ENCODE measurements at places on chromosomes 5 and 9. TPM values are rescaled to one million over a fixed set of nuclear protein-coding genes. Genes with fewer than 3 reads are reported as not detected.

Gene SHOC1
- 0.07 TPM for polyA plus RNA-seq

Gene PLPP7
- 0.94 TPM for polyA plus RNA-seq

Gene SYNPO
- 28.8 TPM for polyA plus RNA-seq

GRCh38 chr5:149387081-149387631 is 8.1 kb upstream of the IL17B start:
- no peak overlapping the region for H3K27ac ChIP-seq
- no peaks in the 10 kb centered on the region for H3K27me3 ChIP-seq
- no peaks in the 10 kb centered on the region for H3K4me1 ChIP-seq

Gene CCDC152
- polyA plus RNA-seq: 0.27 TPM

Gene CCL28
- 6.5 TPM for polyA plus RNA-seq

DNA sequence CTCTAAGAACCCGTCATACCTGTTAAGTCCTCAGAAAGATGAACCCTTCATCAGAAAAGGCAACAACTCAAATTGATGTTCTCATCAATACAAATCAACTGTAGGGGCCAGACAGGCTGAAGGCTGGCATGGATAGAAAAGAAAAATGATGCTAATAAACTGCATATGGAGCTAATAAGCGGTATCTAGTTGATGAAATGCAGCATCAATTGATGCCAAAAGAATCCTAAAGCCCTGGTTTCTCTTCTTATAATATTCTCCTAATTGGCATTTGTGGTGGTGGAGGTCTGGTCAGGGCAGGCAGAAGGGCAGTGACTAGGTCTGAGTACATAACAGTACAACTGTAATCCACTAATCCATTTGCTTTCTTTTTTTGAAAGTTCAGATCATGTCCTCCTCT is 322.5 kb downstream of the SPOCK1 start:
- H3K4me3 ChIP-seq: no peak overlapping the region
- no peak overlapping the region for H3K27ac ChIP-seq
- no peaks in the 10 kb centered on the region for H3K4me1 ChIP-seq
- DNase-seq: no peak
- H3K36me3 ChIP-seq: no peaks in the 10 kb centered on the region

Gene WNT8A
- not detected for polyA plus RNA-seq

DNA sequence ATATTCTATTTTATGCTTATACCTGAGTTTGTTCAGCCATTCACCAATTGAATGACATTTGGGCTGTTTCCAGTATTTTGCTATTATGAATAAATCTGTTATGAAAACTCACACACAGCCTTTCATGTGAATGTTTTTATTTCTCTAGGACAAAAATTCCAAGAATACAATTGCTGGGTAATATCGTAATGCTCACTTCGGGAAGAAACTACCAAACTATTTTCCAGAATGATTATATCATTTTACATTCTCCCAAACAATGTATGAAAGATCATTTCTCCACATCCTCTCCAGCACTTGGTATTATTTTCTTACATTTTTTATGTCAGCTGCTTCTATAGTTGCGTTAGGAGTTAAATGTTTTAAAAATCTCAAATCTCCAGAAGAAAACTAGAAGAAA is 58.3 kb upstream of the LHFPL2 start:
- no peak for DNase-seq
- no peaks in the 10 kb centered on the region for H3K27me3 ChIP-seq
- no peak overlapping the region for H3K27ac ChIP-seq
- H3K4me1 ChIP-seq: peaks cover 5% of the 10 kb centered on the region
- H3K4me3 ChIP-seq: no peak overlapping the region

GRCh38 chr9:129949821-129950220 is 93.2 kb downstream of the FNBP1 start:
- no peak overlapping the region for H3K27ac ChIP-seq
- H3K27me3 ChIP-seq: no peaks in the 10 kb centered on the region
- DNase-seq: no peak
- no peaks in the 10 kb centered on the region for H3K4me1 ChIP-seq
- H3K4me3 ChIP-seq: no peak overlapping the region

DNA sequence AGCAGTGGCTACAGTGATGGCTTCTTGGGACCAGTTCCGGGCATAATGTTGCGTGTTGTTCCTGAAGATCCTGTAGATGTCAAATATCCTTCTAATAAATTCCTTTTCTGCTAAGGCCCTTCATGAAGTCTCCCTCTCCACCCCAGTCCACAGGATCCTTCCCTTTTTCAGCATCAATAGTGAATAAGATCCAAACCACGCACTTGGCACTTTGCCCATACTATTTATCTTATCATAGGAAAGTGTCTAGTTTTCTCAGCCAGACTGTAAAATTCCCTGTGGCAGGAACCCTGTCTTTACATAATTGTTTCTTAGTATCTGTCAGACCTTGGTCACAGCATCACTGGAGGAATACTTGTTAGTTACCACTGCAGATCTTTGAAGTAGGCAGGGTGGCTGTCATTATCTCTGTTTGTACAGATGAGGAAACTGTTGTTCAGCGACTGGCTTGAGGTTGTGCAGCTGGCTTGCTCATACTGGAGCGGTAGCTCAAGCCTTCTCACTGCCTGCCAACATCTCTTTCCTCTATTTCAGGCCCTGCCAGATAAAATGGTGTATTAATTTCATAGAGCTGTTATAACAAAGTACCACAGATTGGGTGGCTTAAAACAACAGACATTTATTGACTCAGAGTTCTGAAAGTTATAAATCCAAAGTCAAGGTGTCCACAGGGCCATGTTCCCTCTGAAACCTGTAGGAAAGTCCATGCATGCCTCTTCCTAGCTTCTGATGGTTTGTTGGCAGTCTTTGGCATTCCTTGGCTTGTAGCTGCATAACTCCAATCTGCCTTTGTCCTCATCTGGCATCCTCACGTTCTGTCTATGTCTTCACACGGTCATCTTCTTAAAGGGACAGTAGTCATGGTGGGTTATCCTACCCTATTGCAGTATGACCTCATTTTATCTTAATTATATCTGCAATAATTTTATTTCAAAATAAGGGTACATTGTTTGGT is 33.5 kb upstream of the APC start:
- no peak for DNase-seq
- H3K27ac ChIP-seq: no peak overlapping the region
- H3K36me3 ChIP-seq: no peaks in the 10 kb centered on the region

Gene CDH6
- polyA plus RNA-seq: 0.57 TPM

Gene BTNL8
- polyA plus RNA-seq: 0.31 TPM

DNA sequence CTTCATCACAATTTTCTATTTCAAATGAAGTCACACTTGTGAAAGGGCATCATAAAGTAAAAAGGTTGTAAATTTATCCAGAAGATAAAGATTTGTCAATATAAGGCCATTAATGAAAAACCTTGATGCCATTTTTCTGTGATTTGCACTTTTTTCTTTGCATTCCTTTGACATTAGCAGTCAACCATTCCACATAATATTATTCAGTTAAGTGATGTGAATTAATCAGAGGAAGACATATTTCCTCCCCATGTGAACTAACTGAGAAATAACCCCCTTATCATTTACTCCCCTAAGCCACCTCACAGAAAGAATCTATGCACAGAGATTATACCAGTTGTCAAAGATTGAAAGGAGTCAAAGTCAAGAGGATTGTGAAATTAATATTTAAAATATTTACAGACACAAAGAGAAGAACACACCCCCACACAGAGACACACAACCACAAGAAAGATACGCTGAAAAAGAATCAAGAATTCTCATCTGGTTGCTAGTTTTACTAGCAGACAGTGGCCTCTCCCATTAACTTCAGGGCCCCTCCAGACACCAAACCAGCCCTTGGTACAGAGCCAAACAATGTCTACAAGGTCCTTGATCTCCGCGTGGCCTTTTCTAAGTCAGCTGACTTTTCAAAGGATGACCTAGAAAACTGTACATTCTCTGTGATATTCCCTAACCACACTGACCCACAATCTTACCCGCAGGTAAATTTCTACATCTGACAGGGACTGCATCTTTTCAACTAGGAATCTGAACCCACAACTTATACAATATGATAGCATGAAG is 29.5 kb downstream of the GNAQ start:
- H3K4me1 ChIP-seq: peaks cover 21% of the 10 kb centered on the region
- H3K36me3 ChIP-seq: no peaks in the 10 kb centered on the region
- no peaks in the 10 kb centered on the region for H3K27me3 ChIP-seq
- no peak overlapping the region for H3K27ac ChIP-seq
- no peak for DNase-seq
- no peak overlapping the region for H3K4me3 ChIP-seq

GRCh38 chr9:123353984-123354591 is 1.9 kb upstream of the CRB2 start:
- H3K4me1 ChIP-seq: no peaks in the 10 kb centered on the region
- no peaks in the 10 kb centered on the region for H3K27me3 ChIP-seq
- peak; percentile 72 for DNase-seq
- no peak overlapping the region for H3K4me3 ChIP-seq

Gene CAPSL
- polyA plus RNA-seq: not detected

DNA sequence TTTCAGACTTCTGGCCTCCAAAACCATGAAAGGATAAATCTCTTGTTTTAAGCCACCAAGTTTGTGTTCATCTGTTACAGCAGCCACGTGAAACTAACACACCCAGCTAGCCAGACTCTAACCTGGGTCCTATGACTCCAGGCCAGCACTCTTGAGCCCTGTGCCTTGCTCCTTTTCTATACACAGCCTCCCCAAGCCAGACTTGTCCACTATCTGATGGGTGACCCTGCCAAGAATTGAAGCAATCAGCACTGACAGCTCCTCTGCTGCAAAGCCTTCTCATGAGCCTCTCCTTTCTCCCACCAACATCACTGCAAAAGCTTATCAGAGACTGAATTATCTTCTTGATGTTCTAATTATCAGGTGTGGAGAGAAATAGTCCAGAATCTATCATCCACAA is 41.4 kb downstream of the SIL1 start:
- no peak overlapping the region for H3K27ac ChIP-seq
- H3K4me1 ChIP-seq: peaks cover 5% of the 10 kb centered on the region
- no peak overlapping the region for H3K4me3 ChIP-seq
- no peaks in the 10 kb centered on the region for H3K27me3 ChIP-seq

DNA sequence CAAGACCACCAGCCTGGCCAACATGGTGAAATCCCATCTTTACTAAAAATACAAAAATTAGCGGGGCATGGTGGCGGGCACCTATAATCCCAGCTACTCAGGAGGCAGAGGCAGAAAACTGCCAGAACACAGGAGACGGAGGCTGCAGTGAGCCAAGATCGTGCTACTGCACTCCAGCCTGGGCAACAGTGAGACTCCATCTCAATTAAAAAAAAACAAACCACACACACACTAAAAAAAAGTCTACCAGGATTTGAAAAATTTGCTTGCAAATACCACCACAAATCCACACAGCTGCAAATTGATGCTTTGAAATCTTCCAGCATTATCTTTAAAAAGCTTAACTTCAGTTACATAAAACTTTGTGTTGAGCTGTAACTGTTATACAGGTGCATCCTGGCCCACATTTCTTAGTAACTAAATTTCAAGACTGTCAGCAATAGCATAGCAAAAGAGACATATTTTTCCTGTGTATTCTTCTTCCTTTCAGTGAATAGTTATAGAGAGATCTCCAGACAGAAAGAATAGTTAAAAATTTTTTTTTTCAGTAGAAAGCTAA is 6.8 kb downstream of the CHD1 start:
- peaks cover 17% of the 10 kb centered on the region for H3K36me3 ChIP-seq
- H3K27me3 ChIP-seq: no peaks in the 10 kb centered on the region
- H3K4me3 ChIP-seq: no peak overlapping the region
- H3K27ac ChIP-seq: no peak overlapping the region
- no peak for DNase-seq

DNA sequence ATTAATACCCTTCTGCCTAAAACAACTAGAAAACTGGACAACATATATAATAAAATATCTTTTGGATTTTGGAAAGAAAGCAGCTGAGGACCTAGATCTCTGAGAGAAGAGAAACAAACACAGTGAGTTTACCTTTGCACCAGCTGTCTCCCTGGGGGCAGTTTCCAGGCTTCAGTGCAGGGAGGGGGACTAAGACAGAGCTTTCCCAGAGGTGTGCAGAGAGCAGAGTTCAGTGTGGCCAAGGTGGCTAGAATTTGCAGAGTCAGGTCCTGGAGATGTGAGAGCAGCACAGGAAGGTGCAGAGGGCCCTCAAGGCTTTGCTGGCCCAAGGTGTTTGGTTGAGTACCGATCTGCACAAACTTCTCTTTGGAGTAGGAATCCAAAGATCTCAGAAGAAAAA is 26.3 kb upstream of the PTPDC1 start:
- peaks cover 19% of the 10 kb centered on the region for H3K4me1 ChIP-seq
- H3K4me3 ChIP-seq: no peak overlapping the region
- no peak for DNase-seq
- no peaks in the 10 kb centered on the region for H3K36me3 ChIP-seq

- H3K36me3 ChIP-seq: no peaks in the 10 kb centered on the region
- DNase-seq: no peak
- no peak overlapping the region for H3K4me3 ChIP-seq
- H3K4me1 ChIP-seq: no peaks in the 10 kb centered on the region
- H3K27me3 ChIP-seq: no peaks in the 10 kb centered on the region
- no peak overlapping the region for H3K27ac ChIP-seq
Measured at GRCh38 chr9:131835151-131835910, 95.5 kb upstream of the RAPGEF1 start.

GRCh38 chr5:107474716-107475489 is 195.8 kb downstream of the EFNA5 start:
- H3K27ac ChIP-seq: no peak overlapping the region
- H3K4me3 ChIP-seq: no peak overlapping the region
- H3K27me3 ChIP-seq: no peaks in the 10 kb centered on the region
- no peak for DNase-seq
- H3K4me1 ChIP-seq: peaks cover 11% of the 10 kb centered on the region
- no peaks in the 10 kb centered on the region for H3K36me3 ChIP-seq

DNA sequence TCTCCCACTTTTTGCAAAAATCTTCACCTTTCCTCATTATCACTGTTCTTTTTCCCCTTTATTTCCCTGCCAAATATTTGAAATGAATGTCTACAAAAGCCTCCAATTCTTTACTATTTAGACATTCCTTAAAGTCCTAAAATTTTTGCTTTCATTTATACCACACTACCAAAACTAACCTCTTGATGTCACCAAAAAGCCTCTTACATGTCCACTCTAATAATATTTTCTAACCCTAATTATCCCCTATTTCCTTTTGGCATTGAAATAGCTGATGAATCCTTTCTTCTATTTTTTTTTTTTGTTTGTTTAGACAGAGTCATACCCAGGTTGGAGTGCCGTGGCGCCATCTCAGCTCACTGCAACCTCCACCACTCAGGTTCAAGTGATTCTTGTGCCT is 32.3 kb upstream of the NRG2 start:
- H3K36me3 ChIP-seq: no peaks in the 10 kb centered on the region
- DNase-seq: no peak
- no peaks in the 10 kb centered on the region for H3K4me1 ChIP-seq
- no peaks in the 10 kb centered on the region for H3K27me3 ChIP-seq
- H3K27ac ChIP-seq: no peak overlapping the region

GRCh38 chr5:141951332-141951781 is 6.6 kb downstream of the PCDH12 start:
- H3K4me3 ChIP-seq: no peak overlapping the region
- no peaks in the 10 kb centered on the region for H3K36me3 ChIP-seq
- no peak overlapping the region for H3K27ac ChIP-seq
- DNase-seq: no peak

- H3K4me1 ChIP-seq: no peaks in the 10 kb centered on the region
- H3K36me3 ChIP-seq: no peaks in the 10 kb centered on the region
- H3K4me3 ChIP-seq: no peak overlapping the region
- H3K27ac ChIP-seq: no peak overlapping the region
- no peak for DNase-seq
Measured at GRCh38 chr5:77319117-77319804, 108.8 kb downstream of the PDE8B start.

- no peak overlapping the region for H3K27ac ChIP-seq
- no peaks in the 10 kb centered on the region for H3K27me3 ChIP-seq
- H3K36me3 ChIP-seq: no peaks in the 10 kb centered on the region
- no peaks in the 10 kb centered on the region for H3K4me1 ChIP-seq
Measured at GRCh38 chr5:8394965-8395364, 526.0 kb downstream of the MTRR start.

- no peaks in the 10 kb centered on the region for H3K4me1 ChIP-seq
- H3K4me3 ChIP-seq: no peak overlapping the region
- H3K27me3 ChIP-seq: no peaks in the 10 kb centered on the region
- H3K36me3 ChIP-seq: peaks cover 15% of the 10 kb centered on the region
- no peak overlapping the region for H3K27ac ChIP-seq
Measured at GRCh38 chr9:69740872-69741505, 18.8 kb downstream of the PTAR1 start.

Data from pancreas (tissue), 10 donors.